DMS53 (cell line): ENCODE measurements at places on chromosomes 2 and 18.

- peak; percentile 56 for DNase-seq
Measured at GRCh38 chr2:212359425-212360067, 179.1 kb downstream of the ERBB4 start.

DNA sequence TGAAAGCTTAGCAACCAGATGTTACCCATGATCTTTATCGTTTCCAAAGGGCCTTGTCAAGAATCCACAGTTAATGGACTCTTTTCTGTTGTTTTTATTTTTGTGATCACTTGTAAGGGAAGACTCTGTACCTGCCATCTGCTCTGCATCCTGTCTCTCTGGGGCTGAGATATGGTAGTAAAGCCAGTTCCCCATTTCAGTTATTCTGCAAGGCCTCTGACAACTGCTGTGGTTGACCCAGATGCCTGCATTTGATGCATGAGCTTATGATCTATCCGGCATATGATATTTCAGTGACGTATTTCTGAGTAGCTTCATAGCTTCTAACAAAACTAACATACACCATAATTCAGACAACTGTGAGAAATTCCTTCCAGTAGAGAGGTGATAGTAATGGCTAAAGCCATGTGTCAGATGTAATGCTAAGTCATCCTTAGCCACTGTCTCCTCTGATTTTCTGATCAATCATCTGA lies 105.1 kb downstream of the TPO start:
- no peak for DNase-seq

GRCh38 chr2:64972426-64972825 lies 16.8 kb upstream of the SLC1A4 start:
- DNase-seq, result peak; percentile 37

DNA sequence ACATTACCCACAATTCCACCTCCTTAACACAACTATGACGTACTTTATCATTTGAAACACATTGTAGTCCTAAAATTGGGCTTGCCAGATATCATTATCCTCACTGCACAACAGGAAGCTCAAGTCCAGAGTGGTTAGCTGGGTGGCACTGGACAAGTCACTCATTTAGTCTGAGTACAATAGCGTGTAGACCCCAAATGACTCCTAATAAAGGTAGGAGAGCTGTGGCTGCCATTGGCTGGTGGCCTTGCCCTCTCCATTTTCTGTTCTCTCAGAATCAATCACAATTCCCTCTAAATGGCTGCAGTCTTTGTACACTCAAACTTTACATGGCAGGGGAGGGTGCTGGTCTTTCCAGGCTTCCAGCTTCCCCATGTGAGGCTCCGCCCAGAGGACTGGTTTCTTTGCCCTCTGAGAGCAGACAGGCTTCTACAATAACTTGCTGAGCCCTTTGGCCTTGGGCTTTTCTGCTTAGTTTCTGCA lies 11.7 kb downstream of the PSTPIP2 start:
- no peak for DNase-seq

DNA sequence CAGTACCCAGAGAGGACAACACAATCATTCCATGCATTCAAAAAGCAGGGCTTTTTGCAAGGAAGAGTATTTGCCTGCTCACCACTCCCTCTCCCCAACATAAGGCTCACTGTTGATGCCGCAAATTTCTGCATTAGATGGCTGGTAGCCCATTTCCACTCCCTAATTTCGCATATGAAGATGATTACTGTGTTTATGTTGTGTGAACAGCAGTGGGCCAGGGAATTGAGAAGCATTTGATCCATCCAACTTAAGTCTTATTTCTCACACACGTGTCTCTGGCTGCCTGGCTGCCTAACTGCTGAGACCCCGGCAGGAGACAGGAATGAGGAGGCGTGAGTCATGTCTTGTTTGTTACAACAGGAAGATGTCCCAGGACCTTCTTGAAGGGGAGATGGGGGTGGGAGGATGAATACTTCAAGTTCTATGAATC lies 294.1 kb downstream of the ALK start:
- DNase-seq, result no peak

DNA sequence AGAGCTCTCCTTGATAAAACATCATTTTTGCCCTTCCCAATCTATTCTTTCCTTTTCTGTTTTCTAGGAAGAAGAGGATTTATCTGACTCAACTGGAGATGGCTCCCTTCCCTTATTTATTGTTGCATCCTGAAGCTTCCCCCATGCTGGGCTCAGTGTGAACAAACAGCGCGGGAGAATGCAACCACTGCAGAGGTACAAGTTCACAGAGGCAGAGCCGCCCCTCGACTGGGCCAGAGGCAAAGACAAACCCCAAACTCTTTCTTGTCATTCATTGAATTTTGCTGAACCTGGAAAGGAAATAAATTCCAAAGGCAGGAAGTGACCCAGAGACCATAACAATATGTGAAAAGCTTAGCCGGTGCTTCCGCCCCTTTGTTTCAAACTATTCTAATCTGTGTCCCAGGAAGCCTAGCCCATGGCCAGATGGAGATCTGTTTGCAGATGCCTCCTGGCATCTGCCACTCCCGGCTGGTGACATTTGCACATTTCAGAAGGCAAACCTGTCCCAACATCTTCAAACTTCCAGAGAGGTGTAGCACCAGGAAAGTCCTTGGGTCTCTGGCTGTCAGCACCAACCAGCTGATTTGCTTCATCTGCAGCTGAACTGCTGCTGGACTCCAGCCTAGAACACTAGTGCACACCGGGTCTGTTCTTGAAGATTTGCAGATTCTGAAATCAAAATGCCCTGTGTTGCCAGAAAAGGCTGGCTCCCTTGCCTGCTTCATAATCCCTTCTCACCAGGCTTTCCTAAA lies 79.4 kb upstream of the MAP4K3 start:
- no peak for DNase-seq

GRCh38 chr2:43852196-43852730 lies 13.5 kb downstream of the ABCG8 start:
- DNase-seq, result no peak

DNA sequence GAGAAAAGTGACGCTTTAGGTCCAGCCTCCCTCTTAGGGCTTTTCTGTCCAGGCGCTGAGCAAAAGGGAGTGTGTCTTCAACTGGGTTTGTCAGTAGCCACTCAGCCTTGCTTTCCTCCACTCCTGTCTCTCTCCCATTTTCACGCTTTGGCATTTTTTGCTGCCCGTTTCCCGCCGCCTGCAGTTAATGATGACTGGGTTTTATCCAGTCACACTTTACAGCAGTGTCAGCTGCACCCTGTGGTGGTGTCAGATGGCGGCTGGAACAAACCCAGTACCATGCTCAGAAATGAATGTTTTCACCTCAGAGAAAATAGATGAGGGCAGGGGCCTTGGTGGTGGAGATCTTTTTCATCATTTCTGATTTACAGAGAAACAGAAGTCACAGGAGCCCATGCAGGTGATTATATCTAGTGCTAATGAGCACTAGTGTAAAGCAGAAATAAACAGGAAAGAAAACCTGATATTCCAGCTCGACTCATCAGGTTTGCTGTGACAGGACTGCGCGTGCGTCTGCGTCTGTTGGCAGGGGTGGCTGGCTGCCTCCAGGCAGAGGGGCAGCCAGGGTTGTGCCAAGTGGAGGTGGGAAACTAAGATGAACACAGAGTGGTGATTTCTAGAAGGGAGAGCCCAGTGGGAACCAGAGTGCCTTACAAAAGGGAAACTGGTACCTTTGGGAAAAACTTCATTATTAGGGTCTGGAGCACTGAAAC lies 139.9 kb downstream of the TANC1 start:
- no peak for DNase-seq

DNA sequence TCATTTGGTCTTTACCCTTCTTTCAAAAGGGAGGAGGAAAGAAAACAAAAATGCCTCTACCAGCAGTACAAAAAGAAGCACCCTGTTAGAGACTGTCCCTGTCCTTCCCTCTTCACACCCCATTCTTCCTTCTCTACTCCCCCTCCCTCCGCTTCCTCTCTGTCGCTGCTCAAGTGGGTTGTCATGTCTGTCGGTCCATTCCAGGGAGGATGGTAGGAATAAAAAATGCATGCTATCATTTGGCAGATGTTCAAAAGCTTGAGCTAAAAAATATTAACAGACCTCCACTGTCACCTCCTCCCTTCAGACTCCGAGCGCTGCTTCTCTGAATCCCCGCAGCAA lies 482.0 kb downstream of the BCL11A start:
- DNase-seq, result no peak

DNA sequence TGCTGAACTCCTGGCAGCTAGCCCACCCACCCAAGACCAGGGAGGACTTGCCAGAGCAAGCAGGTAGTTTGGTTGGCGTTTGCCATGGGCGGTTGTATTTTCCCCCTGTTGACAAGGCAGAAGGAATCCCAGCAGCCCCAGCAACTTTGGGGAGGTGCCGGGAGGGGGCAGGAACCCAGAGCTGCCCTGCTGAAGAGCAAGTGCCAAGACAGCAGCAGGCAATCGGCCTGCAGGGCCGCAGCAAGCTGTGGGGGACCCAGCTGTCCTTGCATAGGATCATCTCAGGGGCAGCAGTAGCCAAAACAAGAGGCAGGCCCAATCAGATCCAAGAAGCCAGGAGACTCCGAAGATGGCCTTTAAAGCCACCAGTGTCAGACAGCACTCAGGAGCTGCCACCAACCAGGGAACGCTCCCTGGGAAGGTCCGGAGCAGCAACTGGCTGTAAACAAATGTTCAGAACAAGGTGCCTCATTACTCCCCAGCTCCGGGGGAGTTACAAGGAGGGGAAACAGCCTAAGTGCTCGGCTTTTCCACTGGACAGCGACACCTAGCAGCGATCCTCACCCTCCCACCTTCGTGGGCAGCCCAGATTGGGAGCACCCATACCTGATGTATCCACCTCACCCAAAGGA lies 2.1 kb downstream of the ST8SIA5 start:
- no peak for DNase-seq

DNA sequence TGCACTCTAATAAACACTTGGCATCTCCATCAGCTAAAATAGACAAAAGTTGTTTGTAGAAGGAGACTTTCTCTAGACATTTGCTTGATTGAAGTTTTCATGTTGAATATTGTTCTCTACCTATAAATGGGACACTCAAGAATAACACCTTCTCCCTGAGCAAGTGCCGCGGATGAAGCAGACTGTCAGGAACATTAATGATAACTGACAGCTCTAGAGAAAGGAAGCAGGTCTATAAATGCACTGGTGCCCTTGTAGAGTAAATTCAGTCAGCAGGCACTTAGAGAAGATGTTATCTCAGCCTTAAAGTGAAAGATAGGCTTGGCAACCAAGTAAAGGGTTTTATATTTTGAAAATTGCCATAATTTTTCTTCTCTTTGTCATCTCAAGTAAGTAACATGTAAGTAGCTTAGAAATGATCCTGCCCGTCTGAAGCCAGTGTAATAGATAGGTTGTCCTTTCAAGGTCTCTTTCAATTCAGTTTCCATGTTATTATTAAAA lies 224.6 kb downstream of the ARL6IP6 start:
- DNase-seq, result no peak

- no peak for DNase-seq
Measured at GRCh38 chr2:174553811-174554493, 43.7 kb downstream of the WIPF1 start.
